ENCODE measurements at places on chromosomes 5 and 9.
A peak's percentile ranks its signal among the peaks of the same experiment; 100 is the strongest.

DNA sequence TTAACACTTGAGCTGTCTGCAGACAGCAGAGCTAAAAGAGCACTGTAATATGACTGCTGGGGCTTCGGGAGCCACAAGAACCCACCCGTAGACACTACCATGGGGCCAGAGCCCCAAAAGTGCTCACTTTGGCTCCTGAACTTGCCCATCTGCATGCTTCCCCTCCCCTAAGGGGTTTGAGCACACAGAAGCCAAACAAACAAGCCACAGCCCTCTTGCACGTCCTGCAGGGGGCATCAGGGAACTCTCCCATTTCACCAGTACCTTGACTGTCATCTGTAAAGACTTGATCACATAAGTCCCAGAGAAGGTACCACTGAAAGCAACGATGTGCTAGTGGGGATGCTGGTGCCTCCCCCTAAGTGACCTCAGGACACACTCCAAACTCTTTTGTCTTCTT is 681.8 kb downstream of the SEMA5A start:
- DNase-seq, result no peak

DNA sequence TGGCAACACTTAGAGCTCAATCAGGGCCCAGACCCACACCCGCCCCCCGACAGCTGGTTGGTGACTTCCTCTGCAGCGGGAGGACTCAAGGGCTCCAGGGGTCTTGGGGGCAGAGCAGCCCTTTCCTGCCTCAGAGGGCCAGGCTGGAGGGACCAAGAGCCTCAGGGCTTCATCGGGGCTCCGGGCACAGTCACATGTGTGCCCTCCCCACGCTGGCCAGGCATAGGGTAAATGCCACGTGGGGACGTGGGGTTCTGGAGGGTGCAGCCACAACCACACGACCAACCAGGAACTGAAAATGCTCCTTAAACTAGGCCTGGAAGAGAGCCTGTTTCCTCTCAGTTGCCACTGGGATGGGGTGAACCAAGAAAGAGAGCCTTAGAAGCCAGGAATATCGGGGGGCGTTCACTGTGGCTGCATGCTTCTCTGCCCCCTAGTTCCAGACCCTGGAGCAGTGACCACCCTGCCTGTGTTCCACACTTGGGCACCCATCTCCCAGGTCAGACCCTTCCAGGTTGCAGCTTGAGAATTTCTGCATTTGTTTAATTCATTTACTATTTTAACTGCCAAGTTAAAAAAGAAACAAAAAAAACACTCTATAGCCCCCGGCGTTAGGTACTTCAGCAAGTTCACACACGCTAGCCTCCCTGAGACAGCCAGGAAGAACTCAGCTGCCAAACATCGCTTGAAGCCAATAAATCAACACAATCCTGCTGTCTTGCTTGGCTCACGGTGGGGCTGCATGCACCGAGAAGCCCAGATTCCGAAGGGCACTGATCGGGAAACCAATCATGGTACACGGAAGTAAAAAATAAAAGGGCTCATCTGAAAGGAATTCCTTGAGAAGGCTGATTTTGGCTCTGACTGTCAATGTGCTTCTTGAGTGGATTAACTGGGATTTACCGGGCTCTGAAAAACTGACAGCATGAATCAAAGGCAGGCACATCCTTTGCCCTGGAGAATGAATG is 56.1 kb upstream of the PHYKPL start:
- DNase-seq, result no peak

DNA sequence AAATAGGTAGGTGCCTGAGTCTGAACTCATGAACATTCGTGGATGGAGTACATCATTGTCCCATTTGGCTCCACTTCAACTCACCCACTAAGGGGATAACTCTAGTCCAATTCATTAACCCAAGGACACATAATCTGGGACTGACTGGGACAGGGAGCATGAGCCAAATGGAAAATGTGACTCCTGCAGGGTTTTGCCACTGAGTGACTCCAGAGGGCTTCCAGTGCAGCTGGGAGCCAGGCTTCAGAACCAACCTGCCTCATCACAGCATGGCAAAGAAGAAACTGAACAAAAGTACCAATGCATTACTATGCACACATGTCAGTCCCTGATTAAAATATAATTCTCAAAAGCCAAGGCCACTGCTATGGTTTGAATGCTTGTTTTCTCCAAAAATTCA is 159.7 kb upstream of the SNX2 start:
- no peak for DNase-seq

DNA sequence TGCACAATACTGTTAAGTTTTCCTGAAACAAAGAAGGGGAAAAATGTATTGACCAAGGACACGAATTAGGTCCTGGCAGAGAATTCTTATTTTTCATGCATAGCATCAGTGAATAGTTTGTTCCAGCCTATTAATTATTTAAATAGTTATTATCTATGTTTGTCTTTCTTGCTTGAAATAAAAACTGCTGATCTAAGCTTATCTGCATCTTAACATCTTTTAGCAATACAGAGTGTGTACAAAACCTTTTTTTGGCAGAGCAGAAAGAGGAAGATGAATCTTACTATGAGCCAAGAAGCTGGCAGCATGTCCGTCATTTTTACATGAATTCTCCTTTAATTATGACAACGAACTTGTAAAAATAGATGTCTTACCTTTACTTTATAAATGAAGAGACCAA is 23.3 kb upstream of the PLPPR1 start:
- DNase-seq, result no peak

DNA sequence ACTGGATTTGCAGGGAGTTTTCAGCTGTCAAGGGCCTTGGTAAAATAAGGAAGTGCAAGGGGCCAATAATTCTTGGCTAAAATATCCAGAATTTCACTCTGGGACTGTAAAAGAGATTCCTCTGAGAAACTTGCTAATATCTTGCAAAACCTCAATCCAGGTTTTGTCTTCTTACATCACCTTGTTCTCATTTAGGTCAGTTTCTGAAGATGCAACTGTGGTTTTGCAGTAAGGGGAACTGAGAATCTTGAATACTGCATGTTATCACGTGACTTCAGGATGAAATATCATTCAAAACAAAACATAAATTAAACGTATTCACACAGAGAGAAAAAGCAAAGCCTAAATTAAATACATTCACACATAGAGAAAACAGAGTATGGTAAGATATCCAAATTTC is 35.0 kb upstream of the RIC1 start:
- peak; percentile 51 for DNase-seq

DNA sequence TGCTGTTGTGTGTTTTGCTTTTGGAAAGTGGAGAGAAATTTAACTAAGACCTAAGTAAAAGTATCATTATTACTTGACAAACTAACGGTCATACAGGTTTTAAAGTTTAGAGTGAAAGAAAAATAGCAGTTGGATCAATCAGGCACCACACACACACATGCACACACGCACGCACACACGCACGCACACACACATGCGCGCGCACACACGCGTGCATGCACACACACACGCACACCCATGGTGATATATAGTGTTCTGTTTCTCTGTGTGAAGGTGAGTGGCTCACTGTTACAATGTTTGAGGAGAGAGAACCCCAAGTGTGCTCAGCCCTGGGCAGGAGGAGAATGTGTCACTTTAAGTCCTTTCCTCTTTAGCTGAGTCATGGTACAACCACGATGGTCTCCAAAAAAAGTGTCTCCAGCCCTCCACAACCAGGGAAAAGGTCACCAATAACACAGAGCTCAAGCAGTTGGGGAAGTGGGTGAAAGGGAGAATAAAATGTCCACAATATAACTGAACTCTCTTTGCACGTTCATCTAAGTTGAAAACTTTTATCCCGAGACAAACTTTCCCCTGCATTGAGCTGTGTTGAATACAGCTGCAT is 3.2 kb downstream of the ZNF366 start:
- DNase-seq, result peak; percentile 43

GRCh38 chr9:123395689-123396511 is 39.9 kb downstream of the CRB2 start:
- DNase-seq, result no peak

DNA sequence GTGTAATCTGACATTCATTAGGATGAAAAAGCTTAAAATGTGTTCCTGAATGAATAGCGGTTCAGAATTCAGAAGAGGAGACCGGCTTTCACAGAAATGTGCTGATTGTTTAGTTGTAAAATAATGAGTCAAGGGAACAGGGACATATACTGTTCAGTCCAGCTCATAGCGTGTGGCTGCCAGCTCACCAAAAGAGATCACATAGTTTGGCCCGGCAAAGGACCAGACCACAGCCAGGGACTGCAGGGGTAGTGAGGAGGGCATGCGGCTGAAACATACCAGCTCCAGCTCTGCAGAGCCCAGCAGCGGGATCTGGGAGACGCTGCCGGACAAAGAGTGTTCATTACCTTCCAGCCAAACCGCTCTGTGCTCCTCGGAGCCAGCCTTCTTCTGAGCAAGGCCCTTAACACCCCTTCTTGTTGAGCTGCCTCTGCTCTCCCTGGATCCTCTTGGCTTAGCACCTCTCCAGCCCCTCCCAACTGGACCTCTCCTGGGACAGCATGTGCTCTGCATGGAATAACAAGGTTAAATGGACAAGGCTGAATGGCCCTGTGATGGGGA is 116.8 kb upstream of the CNTLN start:
- no peak for DNase-seq

DNA sequence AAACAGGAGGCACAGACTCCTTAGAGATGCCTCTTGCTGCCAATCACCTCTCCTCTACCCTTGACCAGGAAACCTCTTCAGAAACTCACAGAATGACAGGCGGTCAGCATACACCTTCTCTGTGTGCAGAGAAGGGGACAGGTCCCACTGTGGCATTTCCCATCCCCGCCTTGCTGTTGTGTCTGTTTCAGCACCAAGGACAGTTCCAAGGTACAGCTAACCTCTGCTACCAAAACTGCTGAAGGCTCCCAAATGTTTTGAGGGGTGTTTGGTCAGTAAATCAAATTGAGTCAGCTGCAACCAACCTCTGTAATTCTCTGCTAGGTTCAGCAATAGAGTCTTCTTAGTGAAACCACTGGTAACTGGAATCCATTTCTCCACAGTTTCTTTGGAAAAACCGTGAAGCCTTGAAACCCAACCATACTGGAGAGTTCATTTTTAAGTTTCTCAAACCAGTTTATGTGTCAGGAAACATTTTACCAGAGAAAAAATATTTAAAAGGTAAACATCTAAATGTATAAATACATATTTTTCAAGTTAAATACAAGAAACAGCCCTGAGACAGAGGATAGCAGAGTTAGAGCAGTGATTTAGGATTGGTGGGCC is 122.0 kb downstream of the DRD1 start:
- no peak for DNase-seq

DNA sequence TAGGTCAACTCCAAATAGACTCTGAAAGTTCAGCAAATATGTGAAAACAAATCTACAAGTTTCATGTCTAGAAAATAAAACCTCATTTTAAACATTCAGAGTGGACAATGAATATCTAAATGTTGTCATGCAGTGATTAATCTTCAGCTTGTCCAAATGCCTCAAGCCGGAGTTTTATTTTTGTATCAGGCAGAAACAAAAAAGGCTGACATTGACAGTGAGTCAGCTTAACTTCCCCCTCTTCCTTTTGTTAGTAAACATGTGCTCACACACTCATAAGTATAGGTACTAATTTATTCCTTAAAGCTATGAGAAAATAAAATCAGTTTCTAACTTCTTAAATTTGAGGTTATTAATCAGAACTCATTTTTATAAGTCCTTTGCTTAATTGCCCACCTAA is 467.9 kb upstream of the DAB2 start:
- DNase-seq, result no peak

DNA sequence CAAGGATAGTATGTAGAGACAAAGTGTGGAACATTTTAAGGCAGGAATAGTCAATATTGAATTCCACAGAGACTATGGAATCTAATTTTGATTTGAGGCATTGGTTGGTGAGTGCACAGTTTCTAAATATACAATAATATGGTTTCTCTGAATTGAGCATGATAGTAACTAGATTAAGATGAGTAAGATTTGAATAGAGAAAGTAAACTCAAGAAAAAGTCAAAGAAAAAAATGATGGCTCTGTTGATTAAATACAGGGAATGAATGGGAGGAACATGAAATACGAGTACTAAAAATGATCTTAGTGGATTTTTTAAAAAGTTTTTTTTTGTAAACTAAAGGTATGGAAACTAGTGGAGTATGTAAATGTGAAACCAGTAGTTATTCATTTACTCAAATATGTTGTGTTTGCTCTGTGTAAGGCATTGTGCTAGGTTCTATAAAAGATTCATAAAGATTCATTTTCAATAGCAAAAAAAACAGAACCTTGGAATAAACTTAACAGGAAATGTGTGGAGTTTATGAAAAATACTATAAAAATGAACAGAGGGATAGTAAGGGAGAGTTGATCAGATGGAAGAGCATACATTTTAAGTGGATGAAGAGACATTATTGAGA is 101.2 kb downstream of the ZCCHC7 start:
- no peak for DNase-seq

- no peak for DNase-seq
Measured at GRCh38 chr5:24602188-24602587, 42.6 kb downstream of the CDH10 start.

DNA sequence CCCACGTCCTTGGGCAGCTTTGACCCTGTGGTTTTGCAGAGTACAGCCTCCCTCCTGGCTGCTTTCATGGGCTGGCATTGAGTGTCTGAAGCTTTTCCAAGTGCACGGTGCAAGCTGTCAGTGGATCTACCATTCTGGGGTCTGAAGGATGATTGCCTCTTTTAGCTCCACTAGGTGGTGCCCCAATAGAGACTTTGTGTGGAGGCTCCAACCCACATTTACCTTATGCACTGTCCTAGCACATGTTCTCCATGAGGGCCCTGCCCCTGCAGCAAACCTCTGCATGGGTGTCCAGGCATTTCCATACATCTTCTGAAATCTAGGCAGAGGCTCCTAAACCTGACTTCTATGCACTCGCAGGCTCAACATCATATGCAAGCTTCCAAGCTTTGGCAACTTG is 644.2 kb upstream of the CDH9 start:
- DNase-seq, result no peak

Measured in GM13976 (cell line).